Left lung (tissue), 14 donors: ENCODE measurements at places on chromosomes 13 and 19. TPM values are rescaled to one million over a fixed set of nuclear protein-coding genes. Genes with fewer than 3 reads are reported as not detected.

ZNF730 gene
- 2.8 TPM for total RNA-seq

SYNGR4 gene
- not detected for total RNA-seq

TNFSF9 gene
- 5.5 TPM for total RNA-seq

GRCh38 chr13:41802043-41802683 is 158.7 kb downstream of the VWA8 start:
- no peaks in the 10 kb centered on the region for H3K36me3 ChIP-seq
- DNase-seq: no peak
- no peak overlapping the region for H3K4me3 ChIP-seq
- H3K27me3 ChIP-seq: no peaks in the 10 kb centered on the region
- no peak overlapping the region for H3K27ac ChIP-seq
- no peaks in the 10 kb centered on the region for H3K4me1 ChIP-seq

DNA sequence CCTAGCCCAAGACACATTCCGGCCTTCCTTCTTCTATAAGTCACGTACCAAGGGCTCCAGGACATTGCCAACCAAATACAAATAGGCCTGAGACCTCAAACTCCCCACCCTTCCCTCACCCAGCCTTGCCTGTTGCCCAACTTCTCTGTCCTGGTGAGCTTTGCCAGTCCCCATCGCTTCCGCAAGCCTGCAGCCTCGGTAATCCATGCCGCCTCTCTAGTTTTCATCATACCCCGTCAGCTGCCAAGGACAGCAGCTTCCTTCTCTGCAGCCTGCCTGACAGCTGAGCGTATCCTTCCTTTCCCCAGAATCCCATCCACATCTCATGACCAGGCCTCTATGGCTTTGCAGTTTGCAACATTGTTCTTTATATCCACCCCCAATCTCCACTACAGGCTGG is 36.6 kb upstream of the POMP start:
- H3K4me1 ChIP-seq: no peaks in the 10 kb centered on the region
- no peak overlapping the region for H3K4me3 ChIP-seq
- peak overlapping the region; percentile 53 for H3K27ac ChIP-seq
- H3K27me3 ChIP-seq: no peaks in the 10 kb centered on the region
- no peak for DNase-seq

DNA sequence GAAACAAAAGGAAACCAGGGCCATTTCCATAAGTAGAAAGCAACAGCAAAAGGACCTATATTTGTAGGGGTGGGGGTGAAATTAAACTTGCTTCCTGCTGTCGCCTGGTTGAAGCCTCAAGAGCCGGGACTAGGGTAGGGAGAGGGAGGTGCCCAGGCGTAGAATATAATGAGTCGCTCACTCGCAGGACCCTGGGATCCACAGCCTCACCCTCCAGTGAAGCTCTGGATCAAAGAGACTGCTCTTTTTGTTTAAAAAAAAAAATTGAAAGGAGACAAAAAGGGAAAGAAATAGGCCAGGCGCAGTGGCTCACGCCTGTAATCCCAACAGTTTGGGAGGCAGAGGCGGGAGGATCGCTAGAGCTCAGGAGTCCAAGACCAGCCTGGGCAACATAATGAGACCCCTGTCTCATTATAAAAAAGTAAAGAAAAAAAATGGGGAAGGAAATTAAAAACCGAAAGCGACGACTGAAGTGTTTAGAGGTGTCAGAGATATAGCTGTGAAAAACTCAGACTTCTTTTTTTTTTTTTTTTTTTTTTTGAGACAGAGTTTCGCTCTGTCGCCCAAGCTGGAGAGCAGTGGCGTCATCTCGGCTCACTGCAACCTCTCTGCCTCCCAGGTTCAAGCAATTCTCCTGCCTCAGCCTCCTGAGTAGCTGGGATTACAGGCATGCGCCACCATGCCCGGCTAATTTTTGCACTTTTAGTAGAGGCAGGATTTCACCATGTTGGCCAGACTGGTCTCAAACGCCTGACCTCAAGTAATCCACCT is 10.9 kb upstream of the ADGRE5 start:
- no peak overlapping the region for H3K4me3 ChIP-seq
- H3K27ac ChIP-seq: peak overlapping the region; percentile 81
- DNase-seq: no peak
- peaks cover 2% of the 10 kb centered on the region for H3K4me1 ChIP-seq
- no peaks in the 10 kb centered on the region for H3K27me3 ChIP-seq
- H3K36me3 ChIP-seq: no peaks in the 10 kb centered on the region

GRCh38 chr13:74751739-74752138 is 617.5 kb upstream of the KLF12 start:
- H3K27ac ChIP-seq: no peak overlapping the region
- DNase-seq: no peak
- no peaks in the 10 kb centered on the region for H3K4me1 ChIP-seq
- H3K4me3 ChIP-seq: no peak overlapping the region

GRCh38 chr13:38415233-38415632 is 65.6 kb downstream of the UFM1 start:
- no peaks in the 10 kb centered on the region for H3K36me3 ChIP-seq
- H3K4me1 ChIP-seq: no peaks in the 10 kb centered on the region
- no peak overlapping the region for H3K27ac ChIP-seq
- DNase-seq: no peak
- no peak overlapping the region for H3K4me3 ChIP-seq
